Naive thymus-derived CD4-positive, alpha-beta T cell (primary cell): ENCODE measurements at places on chromosomes 5 and 9.

GRCh38 chr9:86807367-86807976 lies 139.8 kb downstream of the GAS1 start:
- DNase-seq, result no peak

DNA sequence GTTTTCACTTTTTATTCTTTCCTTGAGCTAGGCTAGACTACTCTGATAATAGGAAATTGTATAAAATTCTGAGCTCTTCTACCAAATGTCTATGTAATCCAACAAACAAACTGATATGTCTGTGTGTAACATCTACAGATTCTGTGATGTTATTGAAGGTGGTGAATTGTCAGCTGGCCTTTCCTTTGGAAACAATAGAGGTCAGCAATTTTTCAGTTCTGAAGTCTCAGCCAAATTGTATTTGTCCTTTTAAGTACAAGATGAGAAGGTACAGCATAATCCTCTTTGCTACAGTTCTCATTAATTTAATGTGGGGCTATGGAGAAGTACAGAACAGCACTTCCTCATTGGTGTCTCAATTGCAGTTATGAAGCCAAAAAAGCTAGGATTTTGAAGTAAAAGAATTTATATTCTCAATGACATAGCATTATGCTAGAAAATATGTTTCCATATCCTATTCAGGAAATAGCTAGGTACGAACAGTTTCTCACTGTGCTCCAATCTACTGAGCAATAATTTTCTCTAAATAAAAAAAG lies 198.0 kb downstream of the HINT1 start:
- no peak for DNase-seq

GRCh38 chr5:10077791-10078545 lies 171.7 kb downstream of the ATPSCKMT start:
- DNase-seq, result no peak

DNA sequence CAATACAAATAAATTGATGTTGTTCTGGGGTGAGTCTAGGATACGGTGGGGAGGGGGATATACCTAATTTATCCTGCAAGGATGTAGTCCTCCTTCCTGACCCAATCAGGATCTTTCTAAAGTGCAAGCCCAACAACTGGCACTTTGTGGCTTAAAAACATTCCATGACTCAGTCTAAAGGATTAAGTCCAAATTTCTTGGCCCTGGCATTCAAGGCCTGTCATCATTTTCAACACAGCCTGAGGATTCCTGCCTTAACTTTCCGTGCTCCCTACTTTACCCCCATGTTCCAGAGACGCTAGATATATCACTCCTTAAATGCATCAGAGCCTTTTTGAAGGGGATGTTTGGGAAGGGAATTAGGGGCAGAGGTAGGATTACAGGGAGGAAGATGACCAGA lies 1.0 kb downstream of the FAM221B start:
- no peak for DNase-seq

DNA sequence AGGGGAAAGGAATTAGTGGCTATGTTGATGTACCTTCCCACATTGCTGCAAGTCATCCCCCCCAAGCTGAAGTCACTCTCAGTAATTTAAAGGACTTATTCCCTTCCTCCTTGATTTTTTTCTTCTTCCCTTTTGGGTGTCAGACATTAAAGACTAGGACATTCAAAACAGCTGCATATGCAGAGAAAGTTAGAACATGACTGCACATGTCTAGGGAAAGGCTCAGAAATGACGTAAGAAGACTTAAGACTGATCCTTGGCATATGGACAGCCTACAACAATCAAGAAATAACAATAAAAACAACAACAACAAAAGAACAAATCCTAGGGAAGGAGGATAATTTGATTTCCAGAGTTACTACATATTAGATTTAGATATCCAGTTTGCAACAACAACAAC lies 997.5 kb downstream of the TLE4 start:
- DNase-seq, result no peak

DNA sequence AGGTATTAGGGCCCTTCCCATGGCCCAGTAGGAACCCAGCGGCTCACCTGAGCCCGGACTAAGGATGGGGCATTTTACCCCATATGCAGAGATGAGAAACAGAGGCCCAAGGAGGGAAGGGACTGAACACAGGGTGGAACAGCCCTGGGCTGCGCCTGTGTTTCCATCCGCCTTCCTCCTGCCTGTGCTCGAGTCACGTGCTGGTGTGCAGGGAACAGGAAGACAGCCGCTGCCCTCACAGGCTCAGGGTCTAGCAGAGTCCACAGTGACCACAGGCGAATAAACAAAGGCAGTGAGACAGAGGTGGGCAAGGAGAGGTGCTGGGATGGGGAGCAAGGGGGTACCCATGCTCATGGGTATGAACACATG lies 129.4 kb downstream of the C9orf50 start:
- no peak for DNase-seq

GRCh38 chr5:36522746-36523065 lies 83.7 kb upstream of the SLC1A3 start:
- DNase-seq, result no peak

GRCh38 chr5:32020946-32021345 lies 153.2 kb downstream of the GOLPH3 start:
- no peak for DNase-seq

DNA sequence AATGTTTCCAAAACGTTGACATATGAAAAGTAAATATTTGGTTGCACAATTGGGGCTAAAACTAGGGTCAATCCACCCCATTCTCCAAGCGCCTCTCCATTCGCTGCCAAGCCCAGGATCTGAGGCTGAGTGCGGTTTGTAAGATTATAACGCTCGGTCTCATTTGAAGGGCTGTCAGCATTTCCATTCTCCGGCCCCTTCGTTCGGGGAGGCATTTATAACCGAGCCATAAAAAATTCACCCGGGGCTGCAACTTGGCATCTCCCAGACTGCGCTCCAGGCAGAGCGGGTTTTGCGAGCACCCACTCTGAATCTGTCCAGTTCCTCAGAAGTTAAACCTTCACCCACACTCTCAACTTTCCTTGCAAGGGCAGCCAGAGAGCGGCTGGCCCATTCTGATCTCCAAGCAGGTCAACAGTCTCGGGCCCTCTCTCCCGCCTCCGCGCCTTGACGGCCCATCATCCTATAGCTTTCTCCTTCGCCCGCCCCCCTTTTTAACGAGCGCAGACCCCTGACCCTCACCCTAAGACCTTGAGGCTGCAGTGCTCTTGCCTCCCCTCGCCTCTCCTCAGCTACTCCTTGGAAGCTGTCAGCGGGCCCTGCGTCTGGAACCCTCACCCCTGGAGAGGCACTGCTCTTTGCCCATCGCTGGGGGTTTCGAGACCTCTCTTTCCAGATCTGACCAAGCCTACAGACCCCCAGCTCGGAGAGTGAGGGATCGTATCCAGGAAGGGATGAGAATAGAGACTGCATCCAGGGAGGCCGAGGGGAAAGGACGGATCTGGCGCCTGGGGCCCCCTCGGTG lies 1.1 kb downstream of the SLIT3 start:
- no peak for DNase-seq

DNA sequence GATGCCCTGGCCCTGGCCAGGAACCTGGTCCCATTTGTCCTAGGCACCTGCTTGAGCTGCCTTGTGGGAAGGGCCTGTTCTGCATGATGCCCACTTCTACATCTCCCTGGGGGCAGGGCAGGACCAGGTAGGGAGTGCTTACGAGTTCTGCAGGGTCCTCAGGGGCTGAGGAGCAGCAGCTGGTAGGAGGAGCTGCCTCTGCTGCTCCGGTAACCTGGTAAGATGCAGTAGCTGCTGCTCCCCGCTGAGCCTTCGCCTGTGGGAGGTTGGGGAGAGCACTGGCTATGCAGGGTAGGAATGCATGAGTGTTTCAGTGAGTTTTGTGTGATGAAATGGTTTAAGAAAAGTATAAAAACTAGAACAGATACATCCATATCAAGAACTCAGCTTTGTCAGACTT lies 13.6 kb downstream of the LRRC8A start:
- no peak for DNase-seq

GRCh38 chr9:5186416-5187169 lies 1.2 kb upstream of the INSL6 start:
- DNase-seq, result no peak

GRCh38 chr9:37239224-37239859 lies 119.0 kb downstream of the ZCCHC7 start:
- DNase-seq, result no peak

- no peak for DNase-seq
Measured at GRCh38 chr5:109035436-109035835, 287.7 kb downstream of the FER start.

DNA sequence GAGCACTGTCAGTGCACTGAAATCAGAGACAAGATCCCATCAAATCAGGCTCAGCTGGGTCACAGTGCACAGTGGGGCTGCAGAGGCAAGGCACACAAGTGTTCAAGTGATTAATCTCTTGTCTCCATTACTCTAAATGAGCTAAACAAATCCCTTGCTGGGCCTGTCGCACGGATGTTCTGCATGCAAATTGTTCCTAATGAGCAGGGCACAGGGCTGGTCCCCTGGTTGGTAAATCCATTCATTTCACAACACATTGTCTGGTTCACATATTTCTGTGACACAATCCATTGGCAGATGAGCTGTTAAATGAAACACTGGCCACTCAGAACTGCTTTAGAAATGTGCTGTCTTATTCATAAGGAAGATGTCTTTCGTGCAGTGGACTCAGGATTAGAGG lies 167.9 kb upstream of the BRINP1 start:
- no peak for DNase-seq

DNA sequence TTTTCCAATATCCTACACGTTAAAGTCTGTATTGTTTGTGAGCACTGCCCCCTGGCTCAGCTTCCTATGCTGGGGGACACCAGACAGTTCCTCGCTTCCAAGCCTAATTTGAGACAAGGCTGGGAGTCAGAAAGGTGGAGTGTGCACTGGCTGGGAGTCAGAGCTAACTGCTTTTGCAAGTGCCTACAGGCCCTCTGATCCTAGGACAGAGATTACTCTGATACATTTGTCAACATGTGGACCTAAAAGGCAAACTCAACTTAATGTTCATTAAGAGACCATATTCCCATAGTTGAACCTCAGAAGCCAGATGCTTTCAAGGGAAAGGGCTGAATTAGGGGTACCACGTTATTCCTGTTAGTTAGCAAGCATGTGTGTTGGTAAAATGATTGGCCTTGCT lies 80.8 kb downstream of the NIPSNAP3B start:
- no peak for DNase-seq

GRCh38 chr9:5608298-5609225 lies 20.3 kb upstream of the RIC1 start:
- DNase-seq, result peak; percentile 23

- DNase-seq, result no peak
Measured at GRCh38 chr5:102811972-102812371, 56.9 kb downstream of the PAM start.

GRCh38 chr9:104983491-104983890 lies 55.5 kb upstream of the ABCA1 start:
- DNase-seq, result no peak

GRCh38 chr5:83614841-83615240 lies 105.8 kb downstream of the HAPLN1 start:
- DNase-seq, result no peak

DNA sequence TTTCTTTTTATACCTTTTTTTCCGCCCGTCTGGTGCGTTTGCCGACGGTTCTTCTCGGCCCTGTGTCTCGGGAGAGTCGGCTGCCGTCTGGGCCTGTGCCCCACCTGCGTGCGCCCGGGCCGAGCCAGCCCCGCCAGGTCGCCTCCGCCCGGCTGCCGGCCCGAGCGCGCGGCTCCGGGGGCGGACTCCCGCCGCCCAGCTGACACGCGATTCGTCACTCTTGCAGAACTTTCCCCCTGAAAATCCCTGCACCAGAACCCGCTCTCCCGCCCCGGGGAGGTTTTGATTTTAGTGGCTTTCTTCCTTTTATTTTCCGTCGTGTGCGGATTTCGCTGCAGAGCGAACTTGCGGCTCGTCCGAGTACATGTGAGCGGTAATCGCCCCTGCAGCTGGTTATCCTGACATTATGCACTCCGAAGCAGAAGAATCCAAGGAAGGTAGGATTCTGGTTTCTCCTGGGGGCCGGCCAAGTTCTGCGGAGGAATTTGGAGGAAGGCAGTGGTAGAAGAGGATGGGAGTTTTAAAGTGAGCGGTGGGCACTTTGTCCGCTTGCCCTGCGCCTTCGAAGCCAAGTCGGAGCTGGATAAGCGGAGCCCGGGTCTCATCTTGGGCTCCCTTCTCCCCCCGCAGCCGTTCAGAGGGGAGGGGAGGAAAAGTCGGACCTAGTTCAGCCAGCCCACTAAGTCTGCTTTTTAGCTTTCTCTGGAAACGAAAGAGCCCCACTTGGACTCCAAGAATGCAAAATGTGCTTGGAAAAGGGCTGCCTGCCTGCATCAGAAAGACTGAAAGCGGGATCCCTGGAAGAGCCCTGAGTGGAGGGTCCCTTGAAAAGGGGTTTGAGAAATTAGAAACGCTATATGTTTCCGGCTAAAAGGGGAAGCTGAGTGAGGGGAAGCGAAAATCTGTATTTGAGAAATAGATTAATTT lies at the start of gene TNFAIP8:
Gene TNFAIP8, plus strand, starts transcription at position 335 of the 927 bp plus-strand sequence. Its CDS starts 72 bp downstream, at position 407.
- no peak for DNase-seq

DNA sequence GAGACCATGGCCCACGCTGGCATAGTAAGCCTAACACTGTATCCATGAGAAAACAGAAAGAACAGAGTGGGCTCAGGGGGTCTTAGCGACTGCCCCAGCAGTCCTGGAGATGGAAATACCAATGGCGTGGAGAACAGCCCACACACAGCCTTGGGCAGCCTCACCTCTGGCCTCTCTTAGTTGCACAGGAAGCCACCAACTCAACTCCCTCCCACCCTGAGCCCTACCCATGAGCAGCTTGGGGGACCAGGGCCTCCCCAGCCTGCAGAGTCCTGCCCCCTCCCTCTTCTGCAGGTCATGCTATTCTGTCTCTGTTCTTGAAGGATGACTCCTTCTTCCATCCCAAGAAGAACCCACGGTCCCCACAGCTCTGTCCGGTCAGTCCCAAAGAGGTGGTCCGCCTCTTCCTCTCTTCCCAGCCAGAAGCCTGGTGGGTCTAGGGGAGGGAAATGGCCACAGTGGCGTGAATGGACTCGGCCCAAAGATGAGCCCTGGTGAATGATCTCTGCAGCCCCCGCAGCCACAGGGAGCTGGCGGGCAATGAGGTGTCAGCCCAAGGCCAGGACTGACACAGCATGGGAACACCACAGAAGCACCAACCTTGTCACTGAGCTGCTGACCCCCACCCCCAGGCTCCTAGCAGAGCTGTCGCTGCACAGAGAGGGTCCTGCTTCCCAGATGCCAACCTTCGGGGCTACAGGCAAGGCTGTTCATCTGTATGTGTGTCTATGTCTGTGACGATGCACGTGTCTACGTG lies 131.2 kb downstream of the ROR2 start:
- DNase-seq, result no peak

- no peak for DNase-seq
Measured at GRCh38 chr5:151451626-151452520, 4.5 kb downstream of the SLC36A1 start.

DNA sequence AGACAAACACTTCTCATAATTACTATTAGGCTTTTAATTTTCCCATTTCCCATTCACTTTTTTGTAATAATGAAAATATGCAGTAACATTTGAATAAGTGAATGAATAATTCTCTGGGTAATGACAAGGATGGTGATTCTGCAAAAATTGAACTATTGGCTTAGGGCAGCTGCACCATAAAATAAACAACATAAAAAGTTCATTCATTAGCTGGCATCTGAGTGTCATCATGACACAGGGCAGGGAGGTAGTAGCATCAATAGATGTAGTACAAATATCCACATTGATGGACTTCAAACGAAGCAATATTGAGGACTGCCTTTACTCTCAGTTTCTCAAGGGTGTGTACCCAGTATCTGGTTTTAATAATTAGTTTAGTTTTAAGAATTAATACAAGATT lies 4.9 kb downstream of the MEGF10 start:
- no peak for DNase-seq
